HuH-7.5 (cell line): ENCODE measurements at places on chromosomes 7 and 10.

DNA sequence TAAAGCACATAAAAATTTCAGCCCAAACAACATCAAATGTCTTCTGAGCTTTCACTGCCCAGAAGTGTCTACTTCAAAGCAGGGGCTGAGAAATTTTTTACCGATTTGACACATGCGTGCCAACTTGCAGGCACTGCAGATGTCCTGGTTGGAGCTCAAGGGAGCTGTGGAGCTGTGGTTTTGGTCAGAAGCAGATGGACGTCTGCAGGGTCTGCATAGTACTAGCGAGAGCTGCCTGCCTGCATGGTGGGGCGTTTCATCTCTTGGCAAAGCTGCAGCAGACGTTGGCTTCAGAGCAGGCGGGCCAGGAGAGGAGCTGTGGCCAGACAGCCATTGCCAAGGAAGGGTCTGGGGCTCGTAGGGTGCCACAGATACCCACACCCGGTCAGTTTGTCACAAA is 296.7 kb downstream of the GLRX3 start:
- DNase-seq: no peak

- no peak for DNase-seq
Measured at GRCh38 chr7:46168231-46168630, 247.2 kb upstream of the IGFBP3 start.

DNA sequence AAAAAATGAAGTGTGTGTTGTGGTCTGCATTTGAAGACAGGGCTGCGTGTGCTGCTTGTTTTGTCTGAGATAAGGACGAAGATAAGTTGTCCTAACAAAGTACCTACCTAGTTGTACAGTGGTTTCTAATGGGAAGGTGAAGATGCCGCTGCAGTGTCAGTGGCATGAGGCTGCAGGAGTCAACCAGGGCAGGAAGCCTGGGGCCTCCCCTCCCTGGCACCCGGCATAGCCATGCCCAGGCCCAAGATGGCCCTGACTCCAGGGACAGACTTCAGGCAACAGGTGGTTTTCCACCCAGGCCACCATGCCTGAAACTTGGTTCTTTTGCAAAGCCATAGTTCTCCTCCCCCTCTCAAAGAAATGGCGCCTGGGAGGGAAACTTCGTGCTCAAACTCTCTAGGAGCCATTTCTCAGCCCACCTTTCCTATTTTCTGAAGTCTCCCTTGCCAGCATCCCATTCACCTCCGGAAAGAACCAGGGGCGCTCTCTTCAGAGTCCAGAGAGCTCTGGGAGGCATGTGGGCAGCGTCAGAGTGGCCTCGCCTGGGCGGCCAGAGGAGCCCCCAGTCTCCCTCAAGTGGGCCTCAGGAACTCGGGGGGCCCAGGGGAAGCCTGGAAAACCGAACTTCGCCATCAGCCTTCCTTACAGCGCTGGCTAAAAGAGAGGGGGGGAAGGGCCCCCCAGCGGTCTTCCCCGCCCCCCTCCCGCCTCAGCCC is 2.1 kb upstream of the KAT6B start:
- DNase-seq: no peak

- DNase-seq: no peak
Measured at GRCh38 chr7:50274361-50274760, 30.2 kb upstream of the IKZF1 start.

- no peak for DNase-seq
Measured at GRCh38 chr7:148537435-148537834, 53.1 kb upstream of the C7orf33 start.

- peak; percentile 3 for DNase-seq
Measured at GRCh38 chr7:89623018-89623672, 531.1 kb upstream of the STEAP1 start.

- no peak for DNase-seq
Measured at GRCh38 chr7:138243430-138243829, 167.2 kb downstream of the AKR1D1 start.

DNA sequence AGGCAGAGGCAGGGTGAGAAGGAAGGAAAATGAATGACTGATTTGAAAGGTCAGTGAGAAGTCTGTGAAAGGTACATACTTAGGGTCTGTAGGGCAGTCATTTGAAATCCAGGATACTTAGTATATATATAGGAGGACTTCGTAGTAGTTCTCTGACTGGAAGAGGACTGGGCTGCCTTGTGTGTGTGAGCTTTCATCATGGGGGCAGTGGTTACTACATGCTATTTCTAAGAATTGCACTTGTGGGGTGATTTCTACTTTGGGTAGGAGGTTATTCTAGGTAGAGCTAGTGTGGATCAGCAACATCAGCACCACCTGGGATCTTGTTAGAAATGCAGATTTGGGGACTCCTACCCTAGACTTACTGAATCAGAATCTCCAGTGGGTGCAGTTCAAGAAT is 104.1 kb downstream of the AUTS2 start:
- DNase-seq: no peak

GRCh38 chr7:98399462-98399861 is 1.4 kb downstream of the BAIAP2L1 start:
- DNase-seq: no peak

DNA sequence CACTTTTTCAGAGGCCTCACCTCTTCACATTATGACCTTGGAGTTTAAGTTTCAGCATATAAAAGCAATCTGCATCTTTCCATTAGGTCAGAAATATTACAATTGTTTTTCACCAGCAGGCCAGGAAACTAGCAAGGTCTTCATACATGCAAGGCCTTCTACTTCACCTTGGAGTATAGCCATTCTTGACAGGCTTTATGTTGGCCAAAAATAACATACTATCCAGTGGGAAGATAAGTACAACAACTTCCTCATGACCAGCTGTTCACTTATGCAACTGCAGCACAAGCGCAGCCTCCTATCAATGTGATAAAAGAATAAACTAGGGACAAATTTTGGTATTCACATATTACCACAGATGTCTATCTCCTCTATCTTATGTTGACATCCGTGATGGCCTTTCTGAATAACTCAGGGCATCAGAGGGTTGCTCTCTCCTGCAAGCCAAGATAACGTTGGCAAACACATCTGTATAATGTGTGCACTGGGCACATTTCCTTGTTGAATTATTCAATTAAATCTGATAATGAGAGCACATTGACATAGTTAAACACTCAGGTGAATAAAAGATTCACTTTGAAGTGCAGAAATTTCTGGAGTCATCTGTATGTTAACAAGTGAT is 239.8 kb downstream of the FZD1 start:
- DNase-seq: no peak

DNA sequence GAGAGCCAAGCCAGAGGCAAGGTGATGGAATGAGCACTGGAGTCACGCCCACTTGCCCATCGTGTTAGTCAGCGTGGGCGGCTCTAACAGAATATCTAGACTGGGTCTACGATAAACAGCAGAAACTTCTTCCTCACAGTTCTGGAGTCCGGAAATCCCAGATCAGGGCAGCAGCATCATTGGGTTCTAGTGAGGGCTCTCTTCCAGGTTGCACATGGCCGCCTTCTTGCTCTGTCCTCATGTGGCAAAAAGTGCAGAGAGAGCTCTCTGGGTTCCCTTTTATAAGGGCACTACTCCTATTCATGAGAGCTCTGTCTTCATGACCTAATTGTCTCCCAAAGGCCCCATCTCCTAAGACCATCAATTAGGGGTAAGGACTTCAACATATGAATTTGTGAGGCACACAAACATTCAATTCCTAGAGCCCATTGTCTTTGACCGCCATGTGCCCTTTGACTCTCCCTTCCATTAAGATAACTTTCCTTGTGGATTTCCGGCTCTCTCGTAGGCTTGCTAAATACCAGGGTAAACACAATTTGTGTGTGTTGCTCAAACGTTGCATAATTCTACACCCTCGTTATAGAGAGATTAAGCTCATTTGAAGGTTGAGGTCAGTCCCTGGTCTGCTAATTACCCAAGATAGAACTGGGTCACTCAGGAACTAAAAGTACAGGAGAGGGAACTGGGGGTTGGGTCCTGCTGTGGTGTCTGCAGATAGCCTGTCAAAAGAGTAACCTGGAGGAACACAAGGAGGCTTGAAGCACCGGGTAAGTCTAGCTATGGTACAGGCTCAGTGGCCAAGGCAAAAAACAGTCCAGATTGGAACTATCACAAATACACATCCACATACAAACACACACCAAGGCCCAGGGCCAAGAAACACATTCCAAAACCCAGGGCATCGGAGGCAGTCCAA is 28.7 kb upstream of the USP6NL start:
- DNase-seq: peak; percentile 61
